EH (cell line): ENCODE measurements at places on chromosomes 4 and X.

DNA sequence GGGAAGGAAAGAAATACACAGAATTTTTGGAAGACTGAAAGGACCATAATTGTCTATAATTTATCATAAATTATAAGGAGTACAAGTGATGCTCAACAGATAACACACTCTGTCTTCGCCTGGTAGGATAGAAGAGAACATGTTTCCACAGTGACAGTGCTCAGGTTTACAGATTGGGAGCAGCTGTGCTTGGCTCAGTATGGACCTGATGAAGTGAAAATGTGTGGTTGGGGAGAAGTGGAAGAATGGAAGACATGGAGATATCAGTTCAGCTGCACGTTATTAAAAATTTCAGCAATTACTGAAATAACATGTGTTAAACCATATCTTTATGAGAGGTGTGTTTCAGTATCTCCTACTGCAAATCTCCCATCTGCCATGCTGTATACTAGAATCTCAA lies 90.6 kb downstream of the TLL1 start:
- no peak for DNase-seq

DNA sequence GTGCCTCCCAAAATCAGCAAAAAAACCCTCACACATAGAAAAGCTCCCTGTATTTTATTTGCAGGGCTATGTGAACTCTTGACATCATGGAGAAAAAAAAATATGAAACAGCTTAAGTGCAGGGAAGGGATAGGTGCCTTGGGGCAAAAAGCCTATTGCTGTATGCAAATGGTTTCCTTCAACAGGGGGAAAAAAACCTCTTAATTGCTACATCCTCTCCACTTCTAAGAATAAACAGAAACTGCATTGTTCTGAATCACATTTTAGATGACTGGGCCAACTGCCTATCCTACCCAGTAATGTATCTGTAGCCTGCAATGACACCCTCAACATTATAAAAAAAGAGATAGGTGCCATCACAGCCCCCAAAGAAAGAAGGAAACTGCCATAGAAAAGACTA lies 229.4 kb upstream of the GALNTL6 start:
- DNase-seq, result no peak

DNA sequence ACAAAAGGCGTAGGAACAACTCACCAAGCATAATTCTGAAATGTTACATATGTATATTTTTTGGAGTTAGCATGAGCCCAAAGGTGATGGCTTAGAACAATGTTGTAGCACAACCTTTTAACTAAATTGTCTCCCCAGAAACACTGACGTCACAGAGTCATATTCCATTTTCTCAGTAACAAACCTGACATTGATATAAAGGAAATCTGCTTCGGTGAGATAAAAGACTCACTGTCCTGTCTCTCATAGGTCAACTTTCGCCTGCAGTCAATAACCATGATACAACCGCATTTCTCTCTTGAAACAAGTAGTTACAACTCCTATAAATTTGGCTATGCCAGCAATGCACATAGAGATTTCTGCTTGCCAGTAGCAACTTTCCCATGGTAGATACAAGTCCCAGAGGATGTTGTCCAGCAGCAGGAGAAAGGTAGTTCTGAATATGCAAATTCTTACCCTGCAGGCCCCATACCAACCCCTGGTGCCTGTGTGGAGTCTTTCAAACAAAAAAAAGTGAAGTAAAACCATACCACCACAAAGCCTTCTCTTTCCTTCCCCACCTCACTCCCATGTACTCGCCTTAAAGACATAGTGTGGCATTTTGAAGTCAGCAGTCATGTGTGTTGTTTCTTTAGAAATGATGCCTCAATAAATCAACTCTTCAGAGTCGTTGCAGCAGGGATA lies 47.9 kb downstream of the MTM1 start:
- DNase-seq, result no peak

- no peak for DNase-seq
These were observed 447.9 kb upstream of the TECRL start for GRCh38 chr4:64857198-64857597.

DNA sequence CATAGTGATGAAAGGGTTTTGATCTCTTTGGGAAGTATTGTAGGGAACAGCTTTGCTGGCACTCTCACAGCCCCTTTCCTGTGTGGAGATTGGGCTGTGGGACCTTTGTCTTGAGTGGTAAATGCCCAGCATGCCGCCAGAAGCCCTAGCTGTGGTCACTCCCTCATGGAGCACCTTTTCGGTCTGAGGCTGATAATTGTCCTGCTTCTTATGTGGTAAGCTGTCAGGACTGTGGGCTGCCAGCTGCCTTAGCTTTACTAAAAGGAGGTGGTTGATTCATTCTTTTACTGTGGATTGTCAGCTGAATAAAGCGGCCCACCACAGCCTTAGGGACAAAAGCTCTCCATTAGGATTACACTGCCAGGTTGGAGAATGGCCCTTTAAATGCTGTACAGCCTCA lies 7.1 kb downstream of the PASD1 start:
- DNase-seq, result no peak

GRCh38 chr4:33592701-33593100 lies 2651.6 kb downstream of the ARAP2 start:
- DNase-seq, result no peak

DNA sequence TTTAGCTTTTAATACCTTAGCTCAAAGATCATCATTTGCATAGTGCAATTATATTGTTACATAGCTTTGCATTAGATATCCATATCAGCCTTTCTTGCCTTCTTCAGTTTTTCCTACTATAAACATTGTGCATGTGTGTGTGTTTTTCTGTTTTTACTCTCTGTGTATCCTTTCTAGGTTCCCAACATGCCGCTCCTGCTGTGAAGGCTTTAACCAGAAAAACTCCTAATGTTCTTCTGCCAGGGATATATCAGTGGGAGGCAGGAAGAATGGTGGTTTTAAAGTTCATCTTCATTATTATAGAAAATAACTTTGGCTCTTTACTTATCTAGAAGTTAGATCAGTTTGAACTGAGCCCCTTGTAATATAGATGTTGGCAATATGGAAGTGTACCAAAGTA lies 61.2 kb downstream of the CPE start:
- DNase-seq, result no peak
